LNCaP clone FGC (cell line): ENCODE measurements at places on chromosomes 16 and 17.
A peak's percentile ranks its signal among the peaks of the same experiment; 100 is the strongest.

- no peak for DNase-seq
Measured at GRCh38 chr17:20991276-20992037, 51.4 kb downstream of the USP22 start.

- DNase-seq, result no peak
Measured at GRCh38 chr16:86572606-86573005, 5.7 kb upstream of the FOXL1 start.

- peak; percentile 21 for DNase-seq
Measured at GRCh38 chr16:78045865-78046581, 23.7 kb downstream of the CLEC3A start.

GRCh38 chr16:79519448-79519847, 81.1 kb downstream of the MAF start:
- DNase-seq, result no peak

DNA sequence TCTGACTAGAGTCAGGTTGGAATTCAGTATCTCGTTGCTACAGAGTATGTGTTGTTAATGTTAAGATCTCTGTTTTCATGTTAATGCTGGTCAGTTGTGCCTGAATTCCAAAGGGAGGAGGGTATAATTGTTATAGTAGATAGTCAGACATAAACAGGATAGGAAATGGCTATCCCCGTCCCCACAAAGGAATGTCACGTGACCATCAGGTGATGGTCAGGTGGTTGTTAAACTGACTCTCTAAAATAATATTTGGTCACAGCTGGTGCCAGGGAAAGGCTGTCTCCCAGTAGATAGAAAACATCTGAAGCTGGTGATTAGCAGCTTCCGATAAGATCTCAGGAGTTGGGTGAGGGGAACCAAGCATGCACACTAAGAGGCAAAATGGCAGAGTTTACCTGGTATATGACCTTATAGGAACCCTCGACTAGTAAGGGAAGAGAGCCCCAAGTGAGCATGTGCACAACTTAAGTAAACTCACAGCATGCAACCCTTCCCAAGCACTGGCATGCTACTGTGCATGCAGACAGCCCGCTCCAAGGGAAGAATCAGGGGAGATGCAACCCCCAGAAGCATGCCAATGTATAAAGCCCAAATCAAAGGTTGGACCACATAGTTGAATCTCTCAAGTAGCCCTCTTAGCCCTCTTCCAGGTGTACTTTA, 27.4 kb upstream of the SLC6A2 start:
- DNase-seq, result no peak

- DNase-seq, result no peak
Measured at GRCh38 chr17:79997011-79997660, 38.5 kb downstream of the TBC1D16 start.

GRCh38 chr17:81713004-81713555, 996 bp downstream of the SLC25A10 start:
- DNase-seq, result no peak

DNA sequence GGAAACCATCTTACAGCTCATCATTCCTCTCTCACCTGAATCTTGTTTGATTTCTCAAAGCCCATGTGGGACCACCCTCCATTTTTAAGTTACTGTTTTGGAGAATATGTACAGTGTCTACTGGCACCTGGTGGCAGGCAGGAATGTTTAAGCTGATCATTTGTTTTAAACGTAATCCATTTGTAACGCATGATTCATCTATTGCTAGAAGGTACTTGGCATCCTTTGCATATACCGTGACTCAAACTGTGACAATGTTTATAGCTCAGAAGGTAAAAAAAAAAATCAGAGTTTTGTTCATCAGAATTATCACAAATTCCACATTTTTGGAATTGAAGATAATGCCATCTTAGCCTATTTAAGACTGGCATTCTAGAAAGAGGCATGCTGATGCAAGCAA, 1007.5 kb upstream of the EEF2KMT start:
- DNase-seq, result no peak

DNA sequence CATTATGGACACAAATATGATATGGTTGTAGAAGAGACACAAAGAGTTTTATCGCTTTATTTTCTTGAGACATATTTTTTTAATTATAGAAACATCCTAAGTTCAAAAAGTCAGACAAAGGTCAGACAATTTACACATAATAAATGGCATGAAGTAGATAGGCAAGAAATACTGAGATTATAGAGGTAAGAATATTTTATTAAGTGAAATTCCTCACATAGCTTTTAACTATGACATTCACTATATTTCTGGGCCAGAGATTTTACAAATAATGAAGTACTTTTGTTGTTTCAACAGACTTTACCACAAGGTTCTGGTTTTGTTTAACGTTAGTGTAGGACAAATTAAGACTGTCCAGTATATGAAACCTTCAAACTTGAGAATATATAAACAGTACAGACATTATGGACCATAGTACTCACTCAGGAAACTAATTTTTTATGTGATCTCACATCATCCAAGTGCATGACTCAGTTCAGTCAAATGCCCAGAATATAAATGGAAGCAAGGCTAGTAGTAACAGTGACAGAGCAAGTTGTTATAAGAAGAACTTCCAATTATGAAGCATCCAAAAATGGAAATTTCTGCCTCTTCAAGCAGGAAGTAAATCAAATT, 394.8 kb downstream of the KCNJ2 start:
- no peak for DNase-seq

- DNase-seq, result peak; percentile 96
Measured at GRCh38 chr17:81298325-81298990, 3.4 kb upstream of the SLC38A10 start.

DNA sequence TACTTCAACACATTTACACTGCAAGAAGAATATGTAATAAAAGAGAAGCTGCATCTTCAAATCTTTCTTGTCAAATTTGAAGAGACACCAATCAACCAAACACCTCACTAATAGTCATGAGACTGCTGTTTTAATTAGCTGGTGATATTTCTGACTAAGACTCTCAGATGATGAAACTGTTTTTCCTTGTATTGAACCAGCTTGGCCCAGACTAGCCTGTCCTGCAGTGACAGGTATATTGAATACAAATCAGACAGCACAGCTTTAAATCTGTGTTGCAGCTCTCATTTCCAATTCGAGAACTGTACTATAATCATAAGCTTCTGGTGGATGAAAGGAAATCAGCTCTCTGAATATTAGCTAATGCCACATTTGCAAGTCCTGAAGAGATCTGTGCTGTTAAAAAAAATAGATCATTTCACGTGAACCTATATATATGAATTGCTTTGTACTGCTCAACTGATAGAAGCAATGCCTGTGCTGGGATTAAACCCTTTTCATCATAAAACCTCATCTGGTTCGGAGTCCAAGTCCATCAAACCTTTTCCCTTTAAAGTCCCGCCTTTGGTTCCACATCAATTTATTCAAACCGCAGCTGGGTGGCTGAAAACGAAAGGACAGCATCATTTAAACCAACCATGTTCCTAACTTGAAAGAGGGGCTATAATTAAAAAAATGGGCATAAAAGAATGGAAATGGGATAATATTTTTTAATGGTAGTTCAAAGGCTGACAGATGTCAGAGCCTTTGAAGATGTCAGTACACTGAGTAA, 306.2 kb downstream of the CEP112 start:
- no peak for DNase-seq

GRCh38 chr17:82444941-82445521, 5.5 kb downstream of the CYBC1 start:
- DNase-seq, result no peak

- DNase-seq, result no peak
Measured at GRCh38 chr16:47069313-47069712, 74.4 kb downstream of the NETO2 start.

DNA sequence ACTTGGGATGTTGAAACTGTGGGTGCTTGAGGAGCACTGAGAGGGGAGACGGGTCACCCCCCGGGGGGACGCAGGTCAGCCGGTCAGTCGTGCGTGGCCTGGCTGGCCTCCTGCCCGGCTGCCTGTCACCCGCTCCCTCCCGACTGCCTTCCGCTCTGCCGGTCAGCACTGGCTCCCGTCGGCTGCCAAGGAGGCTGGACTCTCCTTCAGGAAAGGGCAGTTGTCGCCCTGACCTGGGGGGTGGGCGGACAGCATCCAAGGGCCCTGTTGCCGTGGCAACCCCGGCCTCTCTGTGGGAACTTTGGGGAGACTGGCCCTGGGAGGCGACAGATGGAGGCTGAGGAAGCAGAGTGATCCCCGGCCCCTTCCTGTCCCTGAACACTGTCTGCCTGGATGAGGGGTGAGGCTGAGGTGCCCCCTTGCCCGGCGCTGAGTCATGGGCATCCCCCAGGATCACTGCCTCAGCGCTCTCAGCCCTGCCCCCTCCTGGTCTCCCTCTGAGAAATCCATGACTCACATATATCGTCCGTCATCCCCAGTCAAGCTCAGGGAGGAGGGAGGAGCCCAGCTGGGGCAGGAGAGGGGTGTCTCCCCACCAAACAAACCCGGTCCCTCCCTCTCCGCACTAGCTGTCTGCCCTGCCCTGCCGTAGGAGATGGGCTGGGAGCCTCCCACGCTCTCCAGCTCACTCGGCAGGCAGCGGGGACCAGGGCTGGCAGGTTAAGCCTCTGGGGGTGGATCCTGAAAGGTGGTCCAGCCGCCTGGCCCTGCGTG, at the start of gene ADGRG1:
TSS of gene ADGRG1 (plus strand) at position 623 of the 774 bp plus-strand sequence. CDS start 21,658 bp downstream, outside the sequence.
- DNase-seq, result no peak

- DNase-seq, result no peak
Measured at GRCh38 chr17:32962320-32962711, 29.3 kb upstream of the SPACA3 start.

DNA sequence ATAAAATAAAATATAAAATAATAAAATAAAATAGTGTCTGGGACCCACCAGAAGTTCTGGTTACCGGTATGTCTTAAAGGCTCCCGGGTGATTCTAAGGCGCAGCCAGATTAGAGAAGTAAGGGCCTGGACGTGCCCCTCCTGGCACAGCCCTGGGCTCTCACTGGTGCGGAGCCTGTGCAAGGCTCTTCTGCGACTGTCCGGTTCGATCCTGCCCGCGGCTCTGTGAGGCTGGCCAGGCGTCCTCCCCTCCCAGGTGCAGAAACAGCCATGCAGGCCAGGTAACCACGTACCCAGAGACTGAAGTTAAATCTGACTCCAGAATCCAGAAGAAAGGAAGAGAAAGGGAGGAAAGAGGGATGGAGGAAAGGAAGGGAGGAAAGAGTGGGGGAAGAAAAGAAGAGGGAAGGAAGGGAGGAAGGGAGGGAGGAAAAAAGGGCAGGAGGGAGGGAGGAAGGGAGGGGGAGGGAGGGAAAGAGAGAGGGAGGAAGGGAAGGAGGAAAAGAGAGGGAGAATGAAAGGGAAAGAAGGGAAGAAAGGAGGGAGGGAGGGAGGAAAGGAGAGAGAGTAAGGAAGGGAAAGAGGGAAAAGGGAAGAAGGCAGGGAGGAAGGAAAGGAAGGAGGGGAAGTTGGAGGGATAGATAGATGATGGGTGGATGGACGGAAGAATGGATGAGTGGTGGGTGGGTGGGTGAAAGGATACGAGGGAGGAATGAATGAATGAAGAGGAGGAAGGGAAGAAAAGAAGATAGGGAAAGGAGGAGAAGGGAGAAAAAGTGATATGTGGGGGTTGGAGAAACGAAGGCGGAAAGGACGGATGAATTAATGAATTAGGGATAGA, 42.3 kb downstream of the C16orf82 start:
- no peak for DNase-seq

- DNase-seq, result no peak
Measured at GRCh38 chr16:11329071-11329491, 16.2 kb upstream of the RMI2 start.

GRCh38 chr17:55414983-55415382, 6.7 kb downstream of the MMD start:
- DNase-seq, result no peak

DNA sequence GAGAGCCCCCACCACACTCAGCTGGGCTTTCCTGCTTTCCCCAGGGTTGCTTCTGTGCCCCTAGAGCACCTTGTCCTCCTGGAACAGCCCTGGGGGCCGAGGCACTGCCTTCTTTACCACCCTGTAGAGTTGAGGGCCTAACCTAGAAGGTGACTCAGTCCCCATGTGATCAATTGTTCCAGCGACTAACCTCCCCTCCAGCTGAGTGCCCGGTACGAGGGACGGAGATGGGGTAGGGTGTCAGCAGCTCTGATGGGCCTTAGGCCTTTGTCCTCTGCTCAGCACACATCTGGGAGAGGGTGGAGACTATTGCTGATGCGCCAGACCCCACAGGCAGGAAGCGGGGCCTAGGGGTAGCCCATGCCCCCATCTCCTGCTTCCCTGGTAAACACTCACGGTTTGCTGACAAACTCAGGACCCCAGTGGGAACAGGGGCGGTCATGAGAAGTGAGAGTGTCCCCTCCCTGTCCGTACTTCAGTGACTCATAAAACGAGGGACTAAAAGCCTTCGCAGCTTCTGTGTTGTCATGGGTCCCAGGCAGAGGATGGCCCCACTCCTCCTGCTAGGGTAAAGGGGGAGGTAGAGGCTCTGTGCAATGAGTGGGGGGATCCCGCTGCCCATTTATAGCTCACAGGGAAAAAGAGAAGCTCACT, 33.1 kb downstream of the NECAB2 start:
- no peak for DNase-seq

GRCh38 chr16:56561126-56561525, 3.7 kb upstream of the MT4 start:
- DNase-seq, result no peak

GRCh38 chr16:11201498-11202259, 54.3 kb downstream of the SOCS1 start:
- no peak for DNase-seq

DNA sequence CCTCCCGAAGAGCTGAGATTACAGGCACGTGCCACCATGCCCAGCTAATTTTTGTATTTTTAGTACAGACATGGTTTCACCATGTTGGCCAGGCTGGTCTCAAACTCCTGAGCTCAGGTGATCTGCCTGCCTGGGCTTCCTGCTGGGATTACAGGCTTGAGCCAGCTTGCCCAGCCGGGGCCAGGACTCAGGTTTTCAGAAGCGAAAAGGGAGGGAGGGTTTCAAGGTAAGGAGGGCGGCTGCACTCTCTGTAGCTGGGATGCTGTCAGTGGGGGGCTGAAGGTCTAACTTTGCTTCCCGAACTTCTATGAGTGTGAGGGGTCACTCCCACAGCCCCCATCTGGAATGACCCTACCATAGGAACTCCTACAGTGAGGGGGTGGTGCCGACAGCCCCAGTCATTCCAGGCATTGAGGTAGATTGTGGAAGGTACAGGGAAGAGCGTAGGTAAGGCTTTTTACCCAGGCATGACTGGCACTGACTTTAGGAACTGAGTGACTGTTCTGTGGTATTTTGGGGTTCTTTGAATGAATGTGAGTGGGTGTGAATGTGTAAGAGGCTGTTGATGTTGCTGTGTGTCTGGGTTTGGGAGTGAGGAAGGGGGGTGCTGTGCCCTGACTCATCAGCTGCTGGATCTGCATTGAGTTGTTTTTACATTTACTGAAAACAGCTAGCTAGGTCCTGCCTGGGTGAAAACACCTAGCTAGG, 3.8 kb upstream of the C1QL1 start:
- no peak for DNase-seq
